ENCODE measurements at places on chromosomes 1 and 21.

GRCh38 chr1:34162852-34163766, 1.9 kb downstream of the CSMD2 start:
- H3K36me3 ChIP-seq, result no peaks in the 10 kb centered on the region
- H3K4me1 ChIP-seq, result peaks cover 33% of the 10 kb centered on the region
- peak overlapping the region; percentile 28 for H3K4me3 ChIP-seq
- peak; percentile 28 for DNase-seq
- H3K27me3 ChIP-seq, result peaks cover 99% of the 10 kb centered on the region

DNA sequence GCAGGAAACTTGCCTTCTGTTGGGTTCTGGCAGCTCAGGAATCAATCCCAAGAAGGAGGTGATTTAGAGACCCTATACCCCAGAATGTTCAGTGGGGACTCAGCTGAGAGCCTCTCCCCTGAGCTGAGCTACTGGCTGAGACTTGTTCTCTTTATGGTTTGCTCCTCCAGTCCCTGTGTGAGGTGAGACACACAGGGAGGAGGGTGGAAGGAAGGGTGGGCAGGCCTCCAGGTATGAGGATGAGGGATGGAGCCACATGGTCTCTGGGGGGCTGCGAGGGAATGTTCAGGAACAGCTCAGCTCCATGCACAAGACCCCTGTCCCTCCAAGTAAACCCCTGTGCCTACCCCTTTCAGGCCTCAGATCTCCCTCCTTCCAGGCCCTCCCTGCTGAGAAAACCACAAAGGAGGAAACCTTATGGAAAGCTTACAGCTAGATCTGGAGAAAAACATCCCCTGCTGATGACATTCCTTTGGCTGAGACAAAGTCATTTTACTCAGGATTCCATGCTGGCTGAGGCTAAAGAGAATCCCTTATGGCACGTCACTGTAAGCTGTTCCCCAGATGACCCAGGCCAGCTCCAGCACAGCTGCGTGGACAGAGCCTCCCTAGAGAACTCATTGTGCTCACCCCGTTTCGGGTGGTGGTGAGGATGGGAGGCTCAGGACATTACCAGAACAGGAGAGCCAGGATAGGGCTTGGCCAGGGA, 91.5 kb upstream of the IPO9 start:
- peak; percentile 50 for DNase-seq
- H3K4me1 ChIP-seq, result peaks cover 34% of the 10 kb centered on the region
- peaks cover 26% of the 10 kb centered on the region for H3K27me3 ChIP-seq
- H3K4me3 ChIP-seq, result no peak overlapping the region

DNA sequence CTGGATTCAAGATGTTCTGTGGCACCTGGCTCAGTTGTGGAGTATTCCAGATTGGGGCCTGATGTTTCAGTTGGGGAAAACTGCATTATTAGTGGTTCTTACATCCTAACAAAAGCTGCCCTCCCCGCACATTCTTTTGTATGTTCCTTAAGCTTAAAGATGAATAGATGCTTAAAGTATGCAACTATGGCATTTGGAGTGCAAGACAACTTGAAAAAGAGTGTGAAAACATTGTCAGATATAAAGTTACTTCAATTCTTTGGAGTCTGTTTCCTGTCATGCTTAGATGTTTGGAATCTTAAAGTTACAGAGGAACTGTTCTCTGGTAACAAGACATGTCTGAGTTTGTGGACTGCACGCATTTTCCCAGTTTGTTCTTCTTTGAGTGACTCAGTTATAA, 7.2 kb downstream of the FPGT start:
- H3K27me3 ChIP-seq, result no peaks in the 10 kb centered on the region
- peaks cover 45% of the 10 kb centered on the region for H3K36me3 ChIP-seq
- no peak overlapping the region for H3K4me3 ChIP-seq
- no peak for DNase-seq
- no peak overlapping the region for H3K27ac ChIP-seq
- no peaks in the 10 kb centered on the region for H3K4me1 ChIP-seq

DNA sequence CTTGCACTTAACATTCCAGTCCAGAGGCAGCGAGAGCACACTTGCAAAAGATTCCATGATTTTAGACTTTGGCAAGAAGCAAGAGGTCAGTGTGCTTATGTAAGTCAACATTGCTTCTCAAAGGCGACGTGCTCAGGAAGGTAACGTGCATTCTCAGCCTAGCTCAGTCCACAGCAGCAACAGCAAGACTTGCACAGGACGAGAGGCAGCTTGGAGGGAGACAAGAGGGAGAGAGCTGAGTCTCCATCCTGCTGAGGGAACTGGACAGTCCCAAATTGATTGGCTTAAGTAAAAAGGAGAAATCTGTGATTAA, 56.5 kb downstream of the PTP4A2 start:
- H3K4me1 ChIP-seq, result no peaks in the 10 kb centered on the region
- DNase-seq, result peak; percentile 35
- no peaks in the 10 kb centered on the region for H3K27me3 ChIP-seq
- H3K27ac ChIP-seq, result no peak overlapping the region
- no peak overlapping the region for H3K4me3 ChIP-seq
- H3K36me3 ChIP-seq, result no peaks in the 10 kb centered on the region

GRCh38 chr21:46223217-46223616, 5.4 kb downstream of the LSS start:
- no peaks in the 10 kb centered on the region for H3K27me3 ChIP-seq
- no peak overlapping the region for H3K27ac ChIP-seq
- H3K4me3 ChIP-seq, result no peak overlapping the region
- H3K4me1 ChIP-seq, result peaks cover 53% of the 10 kb centered on the region
- H3K36me3 ChIP-seq, result peaks cover 49% of the 10 kb centered on the region

GRCh38 chr1:169309178-169310166, 58.1 kb downstream of the NME7 start:
- H3K4me3 ChIP-seq, result no peak overlapping the region
- H3K36me3 ChIP-seq, result no peaks in the 10 kb centered on the region
- no peaks in the 10 kb centered on the region for H3K27me3 ChIP-seq
- H3K4me1 ChIP-seq, result no peaks in the 10 kb centered on the region
- DNase-seq, result no peak

DNA sequence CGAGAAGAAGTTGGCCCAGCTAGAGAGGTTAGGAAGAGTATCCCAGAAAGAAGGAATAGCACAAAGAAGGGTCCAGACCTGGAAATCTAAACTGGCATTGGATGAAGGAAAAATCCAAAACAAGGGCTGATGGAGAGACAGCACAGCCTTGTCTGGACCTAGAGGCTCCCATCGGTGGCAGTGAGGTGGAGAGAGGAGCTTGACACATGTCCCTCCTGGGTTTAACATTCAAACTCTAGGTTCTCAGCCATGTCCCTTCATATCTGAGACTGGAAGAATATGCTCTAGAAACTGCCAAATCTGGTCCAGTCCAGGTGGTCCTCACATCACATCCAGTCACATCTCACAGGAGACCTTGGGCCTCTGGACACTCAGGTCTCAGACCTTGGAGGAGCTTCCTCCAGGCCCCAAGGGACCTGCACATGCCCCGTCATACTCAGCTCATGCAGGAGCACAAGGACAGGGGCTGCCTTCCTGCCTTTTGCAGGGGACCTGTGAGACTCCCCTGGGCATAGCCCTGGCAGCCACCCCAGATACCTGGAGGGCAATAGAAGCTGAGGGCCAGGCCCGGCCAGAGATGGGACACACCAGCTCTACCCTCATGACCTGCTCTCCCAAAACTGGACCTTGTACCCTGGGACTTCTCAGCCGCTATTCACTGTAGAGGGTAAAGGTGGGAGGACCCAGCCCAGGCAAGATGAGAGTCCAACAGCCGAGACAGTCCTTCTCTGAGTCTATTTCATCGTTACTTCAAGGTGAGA, 7.5 kb downstream of the TMEM125 start:
- no peak overlapping the region for H3K4me3 ChIP-seq
- no peaks in the 10 kb centered on the region for H3K27me3 ChIP-seq
- DNase-seq, result no peak
- no peaks in the 10 kb centered on the region for H3K36me3 ChIP-seq
- no peak overlapping the region for H3K27ac ChIP-seq

- peaks cover 22% of the 10 kb centered on the region for H3K4me1 ChIP-seq
- no peak overlapping the region for H3K27ac ChIP-seq
- no peak overlapping the region for H3K4me3 ChIP-seq
- no peaks in the 10 kb centered on the region for H3K27me3 ChIP-seq
- peaks cover 20% of the 10 kb centered on the region for H3K36me3 ChIP-seq
- DNase-seq, result no peak
These were observed 25.0 kb downstream of the RLF start for GRCh38 chr1:40185951-40186864.

GRCh38 chr1:11525516-11525915, 46.6 kb downstream of the DISP3 start:
- no peak overlapping the region for H3K4me3 ChIP-seq
- H3K36me3 ChIP-seq, result no peaks in the 10 kb centered on the region
- H3K27ac ChIP-seq, result no peak overlapping the region
- DNase-seq, result no peak
- H3K27me3 ChIP-seq, result no peaks in the 10 kb centered on the region
- H3K4me1 ChIP-seq, result no peaks in the 10 kb centered on the region
